ENCODE measurements at places on chromosomes 2 and 18.

- peak; percentile 96 for DNase-seq
Observed at GRCh38 chr18:3623769-3624545, 174.0 kb downstream of the TGIF1 start.

GRCh38 chr2:237474931-237475703 is 11.9 kb upstream of the MLPH start:
- peak; percentile 37 for DNase-seq

GRCh38 chr2:66565291-66565690 is 130.4 kb downstream of the MEIS1 start:
- DNase-seq = no peak

- DNase-seq = no peak
Observed at GRCh38 chr2:124978597-124978996, 953.5 kb downstream of the CNTNAP5 start.
